Stimulated activated CD4-positive, alpha-beta T cell treated with anti-CD3 and anti-CD28 coated beads, Interleukin-2, amount 100 ng/mL, for 48 hours (primary cell): ENCODE measurements at places on chromosomes 2 and 18.

GRCh38 chr2:101474731-101475384, at the start of gene RFX8:
Gene RFX8, minus strand, starts transcription at chr2:101475112. Its CDS starts 8,264 bp downstream, at chr2:101466848.
- DNase-seq = peak; percentile 42

DNA sequence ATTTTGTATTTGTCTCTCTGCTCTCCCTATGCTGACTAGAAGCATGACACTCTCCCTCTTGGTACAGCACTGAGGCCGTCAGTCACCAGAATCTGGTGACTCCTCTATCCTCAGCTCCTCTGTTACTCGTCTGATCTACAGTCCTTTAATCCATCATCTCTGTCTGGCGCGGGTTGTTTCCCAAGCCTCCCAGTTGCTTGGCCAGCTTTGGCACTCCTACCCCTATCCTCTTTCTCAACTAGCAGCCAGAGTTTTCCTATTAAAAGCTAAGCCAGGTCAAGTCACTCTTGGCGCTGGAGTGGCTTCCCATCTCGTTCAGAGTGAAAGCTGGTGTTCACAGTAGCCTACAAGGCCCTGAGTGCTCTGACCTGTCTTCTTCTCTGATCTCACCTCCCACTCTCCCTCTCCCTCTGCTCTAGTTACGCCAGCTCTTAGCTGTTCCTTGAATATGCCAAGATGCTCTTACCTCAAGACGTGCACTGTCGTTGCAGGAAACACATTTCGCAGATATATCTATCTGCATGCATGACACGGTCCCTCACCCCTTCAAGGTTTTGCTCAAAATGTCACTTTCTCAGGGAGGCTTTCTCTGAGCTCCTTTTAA, 41.8 kb upstream of the PSME4 start:
- no peak for DNase-seq

- DNase-seq = no peak
These were observed 28.0 kb downstream of the DIPK1C start for GRCh38 chr18:74429096-74429495.

GRCh38 chr2:39024833-39025232, 96.0 kb downstream of the SOS1 start:
- DNase-seq = no peak

- peak; percentile 49 for DNase-seq
These were observed 29.7 kb downstream of the NAB1 start for GRCh38 chr2:190678444-190679162.

GRCh38 chr2:98568161-98568956, 40.0 kb downstream of the COA5 start:
- no peak for DNase-seq

- no peak for DNase-seq
These were observed 555.5 kb upstream of the TNP1 start for GRCh38 chr2:217415316-217415715.

DNA sequence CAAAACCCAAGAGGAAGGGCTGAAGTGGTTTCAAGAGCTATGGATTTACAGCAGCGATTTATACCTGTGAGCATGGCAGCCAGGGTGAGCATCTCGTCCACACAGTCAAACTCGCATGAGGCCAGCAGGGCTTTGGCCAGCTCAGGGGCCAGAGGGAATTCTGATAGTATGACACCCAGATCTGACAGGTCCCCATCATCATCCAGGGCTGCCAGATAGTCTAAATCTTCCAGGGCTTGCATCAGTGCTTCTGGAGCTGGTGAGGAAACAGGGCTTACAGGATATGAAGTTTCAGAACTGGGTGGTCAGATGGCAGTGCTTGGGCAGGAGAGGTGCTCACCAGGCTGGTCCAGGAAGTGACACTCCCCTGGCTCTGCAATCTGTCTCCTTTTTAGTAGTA, 3.5 kb downstream of the DQX1 start:
- DNase-seq = no peak
